RWPE1 (cell line): ENCODE measurements at places on chromosomes 16 and 17.
A peak's percentile ranks its signal among the peaks of the same experiment; 100 is the strongest.

- no peak for DNase-seq
These were observed 86.1 kb downstream of the ZNF778 start for GRCh38 chr16:89303617-89304016.

GRCh38 chr16:1723450-1724147, 17.6 kb downstream of the MAPK8IP3 start:
- no peak for DNase-seq

DNA sequence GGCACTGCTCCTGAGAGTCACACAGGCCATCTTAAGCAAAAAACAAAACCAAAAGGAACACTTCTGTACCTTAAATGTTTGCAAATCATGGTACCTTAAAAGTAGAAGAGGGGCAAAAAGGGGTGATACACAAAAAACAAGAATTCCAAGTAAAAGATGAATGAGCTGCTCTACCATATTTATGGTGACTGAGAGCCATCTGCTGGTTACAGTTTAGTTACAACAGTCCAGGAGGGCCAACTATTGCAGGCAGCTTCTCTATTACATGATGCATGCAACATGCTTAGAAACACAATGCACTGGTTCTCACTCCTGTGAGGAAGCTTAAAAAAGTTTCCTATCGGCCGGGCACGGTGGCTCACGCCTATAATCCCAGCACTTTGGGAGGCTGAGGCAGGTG, 53.5 kb downstream of the STX8 start:
- peak; percentile 34 for DNase-seq

- no peak for DNase-seq
These were observed 1.0 kb upstream of the HOXB13 start for GRCh38 chr17:48729335-48730239.

DNA sequence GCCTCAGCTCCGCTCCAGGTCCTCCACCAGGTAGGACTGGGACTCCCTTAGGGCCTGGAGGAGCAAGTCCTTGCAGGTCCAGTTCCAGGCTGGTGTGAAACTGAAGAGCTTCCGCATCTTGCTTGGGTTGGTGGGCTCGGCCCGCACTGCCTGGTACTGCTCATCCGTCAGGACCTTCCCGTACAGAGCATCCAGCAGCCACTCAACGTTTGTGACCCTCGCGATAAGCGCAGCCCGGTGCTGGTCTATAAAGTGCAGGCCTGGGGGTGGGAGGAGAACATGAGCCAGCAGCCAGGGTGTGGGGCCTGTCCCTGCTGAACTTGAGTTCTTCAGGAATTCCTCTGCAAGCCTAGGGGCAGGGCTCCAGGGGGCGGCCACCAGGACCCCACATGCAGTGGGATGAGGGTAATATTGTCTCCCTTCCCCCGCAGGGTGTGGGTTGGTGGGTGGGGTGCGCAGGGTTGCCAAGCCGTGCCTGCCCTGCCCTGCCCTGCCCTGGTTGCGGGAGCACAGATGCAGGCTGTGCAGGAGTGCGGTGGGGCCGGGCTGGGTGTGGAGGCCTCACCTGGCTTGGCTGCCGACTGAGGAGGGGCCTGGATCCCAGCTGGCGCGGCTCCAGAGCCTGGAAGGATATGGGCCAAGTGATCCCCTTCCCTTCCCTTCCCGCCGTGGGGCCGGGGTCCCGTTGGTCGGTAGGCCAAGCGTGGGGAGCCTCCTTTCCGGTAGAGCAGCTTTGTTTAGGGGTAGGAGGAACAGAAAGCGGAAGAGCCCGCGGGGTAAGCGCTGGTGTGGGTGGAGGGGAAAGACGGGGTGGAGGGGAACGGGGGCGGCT, 762 bp downstream of the PYCARD start:
- peak; percentile 45 for DNase-seq

DNA sequence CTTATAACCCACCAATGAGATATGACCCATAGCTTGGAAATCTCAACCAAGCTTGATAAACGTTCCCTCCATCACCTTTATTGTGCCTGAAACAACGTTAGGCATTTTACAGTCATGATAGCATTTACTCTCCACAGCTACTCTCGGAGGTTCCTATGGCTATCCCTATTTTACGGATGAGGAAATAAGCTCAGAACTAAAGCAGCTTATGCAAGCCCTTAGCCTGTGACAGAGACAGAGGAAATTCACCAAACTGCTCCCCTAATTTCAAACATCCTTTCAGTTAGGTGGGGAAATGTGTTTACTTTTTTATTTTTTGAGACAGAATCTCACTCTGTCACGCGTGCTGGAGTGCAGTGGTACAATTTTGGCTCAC, 18.7 kb downstream of the DCUN1D3 start:
- DNase-seq = no peak

DNA sequence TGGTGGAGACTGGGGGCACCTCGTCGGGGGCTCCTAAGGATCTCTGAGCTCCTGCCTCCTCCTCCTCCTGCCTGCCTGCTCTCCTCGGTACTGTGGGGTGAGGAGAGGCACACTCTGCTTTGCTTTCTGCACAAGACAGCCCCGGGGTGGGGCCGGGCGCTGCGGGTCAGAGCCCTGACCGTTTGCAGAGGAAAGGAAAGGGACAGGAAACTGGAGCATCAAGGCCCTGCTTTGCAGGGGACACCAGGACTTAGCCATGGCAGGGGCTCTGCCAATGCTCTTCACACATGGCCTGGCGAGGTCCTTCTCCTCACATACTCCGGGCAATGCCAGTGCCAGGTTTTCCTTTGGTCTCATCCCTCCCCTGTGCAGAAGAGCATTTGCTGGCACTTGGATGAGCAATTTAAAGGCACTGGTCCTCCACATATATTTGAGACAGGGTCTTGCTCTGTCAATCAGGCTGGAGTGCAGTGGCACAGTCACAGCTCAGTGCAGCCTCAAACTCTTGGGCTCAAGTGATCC, 23.8 kb upstream of the DOC2B start:
- no peak for DNase-seq
